ENCODE measurements at places on chromosomes 1 and 21.

GRCh38 chr1:184753608-184754475 lies 816 bp downstream of the EDEM3 start:
- peak; percentile 47 for DNase-seq

DNA sequence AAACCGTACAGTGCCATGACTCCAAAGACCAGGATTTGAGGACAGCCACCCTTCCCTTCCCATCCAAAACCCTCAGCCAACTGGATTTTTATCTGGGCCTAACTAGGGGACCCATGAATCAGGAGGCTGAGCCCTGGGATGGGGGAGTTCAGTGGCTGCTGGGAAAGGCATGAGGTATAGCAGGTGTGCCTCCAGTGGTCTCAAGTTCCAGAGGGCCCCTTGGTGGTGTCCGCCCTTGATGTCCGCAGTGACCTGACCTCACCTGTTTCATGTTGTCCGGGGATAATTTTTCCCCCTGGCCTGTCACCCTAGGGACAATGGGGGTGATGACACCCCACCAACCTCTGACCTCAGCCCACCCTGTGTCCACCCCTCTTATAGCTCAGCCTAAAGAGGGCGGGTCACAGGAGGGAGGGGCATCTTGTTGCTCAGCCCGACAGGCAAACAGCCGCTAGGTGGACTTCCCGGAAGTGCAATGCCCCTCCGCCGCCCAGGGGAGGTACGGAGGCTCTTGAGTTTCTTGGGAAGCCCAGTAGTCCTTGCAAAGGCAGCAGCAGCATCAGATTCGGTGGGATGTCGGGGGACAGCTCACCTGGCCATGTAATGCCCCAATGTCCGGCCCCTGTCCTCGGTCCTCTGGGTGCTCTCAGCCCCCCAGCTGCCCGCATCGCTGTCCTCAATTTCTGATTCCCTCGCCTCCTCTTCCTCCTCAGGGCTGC lies 13.8 kb upstream of the IL22RA1 start:
- DNase-seq = no peak

GRCh38 chr1:74953622-74954021 lies 180.6 kb upstream of the LHX8 start:
- no peak for DNase-seq

- no peak for DNase-seq
These were observed 490.8 kb upstream of the ADGRL4 start for GRCh38 chr1:79497193-79497773.

GRCh38 chr1:14826731-14827326 lies 228.3 kb downstream of the KAZN start:
- DNase-seq = no peak

GRCh38 chr1:29202053-29202452 lies 20.4 kb upstream of the SRSF4 start:
- no peak for DNase-seq

DNA sequence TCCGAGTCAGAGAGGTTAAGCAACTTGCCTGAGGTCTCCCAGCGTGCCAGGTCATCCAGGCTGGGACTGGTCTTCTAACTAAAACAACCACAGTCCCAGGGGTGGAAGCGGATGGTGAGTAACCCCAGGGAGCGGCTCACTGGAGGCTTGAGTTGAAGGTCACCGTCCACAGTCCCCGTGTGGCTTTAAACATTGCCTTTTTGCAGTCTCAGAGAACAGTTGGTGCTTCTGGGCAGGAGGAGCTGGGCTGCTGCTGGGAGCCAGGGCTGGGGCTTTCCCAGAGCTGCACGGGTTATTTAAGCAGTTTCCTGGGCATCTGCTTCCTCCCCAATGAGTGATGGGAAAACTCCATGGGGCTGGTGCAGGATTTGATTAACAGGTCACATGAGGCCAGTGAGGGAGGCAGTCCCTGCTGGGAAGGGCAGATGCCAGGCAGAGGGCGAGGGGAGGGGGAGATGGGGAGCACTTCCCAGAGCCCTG lies 12.3 kb downstream of the ARHGEF10L start:
- DNase-seq = no peak

DNA sequence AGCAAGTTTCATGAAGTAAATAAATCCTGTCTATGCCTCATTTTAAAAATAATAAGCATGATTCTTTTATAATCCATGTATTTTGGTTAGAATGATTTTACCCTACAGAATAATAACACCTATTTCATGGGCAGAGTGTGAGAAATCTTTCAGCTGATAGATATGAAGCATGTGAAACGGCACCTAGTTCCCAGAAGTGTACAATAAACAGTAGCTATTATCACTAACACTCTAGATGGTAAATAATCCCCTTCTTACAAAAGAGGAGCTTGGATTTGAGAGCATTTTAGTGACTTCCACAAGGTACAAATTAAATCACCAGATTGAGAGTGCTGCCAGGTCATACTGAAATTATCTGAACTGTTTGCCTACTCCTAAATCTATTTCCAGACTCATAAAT lies 95.3 kb upstream of the NRIP1 start:
- no peak for DNase-seq

GRCh38 chr1:208228026-208228425 lies 16.2 kb downstream of the PLXNA2 start:
- no peak for DNase-seq

- no peak for DNase-seq
These were observed 87.2 kb downstream of the HHAT start for GRCh38 chr1:210415846-210416448.

GRCh38 chr1:246951413-246951812 lies 19.7 kb upstream of the AHCTF1 start:
- no peak for DNase-seq

GRCh38 chr21:18070392-18070791 lies 174.2 kb upstream of the CHODL start:
- DNase-seq = no peak

- DNase-seq = peak; percentile 33
These were observed 18.3 kb upstream of the ARID1A start for GRCh38 chr1:26677306-26678115.

DNA sequence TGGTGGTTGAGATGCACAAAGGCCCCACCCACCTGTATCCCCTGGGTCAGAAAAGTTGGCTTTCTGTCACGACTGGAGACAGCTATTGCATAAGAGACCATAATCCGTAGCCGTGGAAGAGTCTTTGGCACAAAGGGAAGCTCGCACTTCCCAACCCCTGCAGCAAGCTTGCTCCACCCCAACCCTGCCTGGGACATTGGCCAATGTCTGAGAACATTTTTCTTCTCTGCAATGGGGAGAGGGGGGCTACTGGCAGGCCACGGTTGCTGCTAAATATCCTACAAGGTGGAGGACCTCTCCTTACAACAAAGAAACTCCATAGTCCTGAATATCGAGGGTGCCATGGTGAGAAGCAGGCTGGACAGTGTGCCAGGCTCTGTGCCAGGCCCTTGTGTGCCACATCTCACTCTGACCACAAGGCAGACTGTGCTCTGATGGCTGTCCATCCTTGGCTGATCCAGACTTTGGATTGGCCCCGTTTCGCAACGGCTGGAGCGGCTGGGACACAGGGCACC lies 104.1 kb downstream of the CSMD2 start:
- DNase-seq = no peak

- peak; percentile 2 for DNase-seq
These were observed 27.8 kb downstream of the DNM3 start for GRCh38 chr1:171869097-171869496.

GRCh38 chr1:25216123-25216522 lies 16.2 kb downstream of the SYF2 start:
- no peak for DNase-seq

- DNase-seq = no peak
These were observed 772 bp downstream of the SLC30A2 start for GRCh38 chr1:26044971-26045721.

GRCh38 chr1:161089251-161089924 lies at the start of gene NECTIN4:
Gene NECTIN4, minus strand, starts transcription at chr1:161089558. Its CDS starts 262 bp downstream, at chr1:161089296.
- DNase-seq = no peak

DNA sequence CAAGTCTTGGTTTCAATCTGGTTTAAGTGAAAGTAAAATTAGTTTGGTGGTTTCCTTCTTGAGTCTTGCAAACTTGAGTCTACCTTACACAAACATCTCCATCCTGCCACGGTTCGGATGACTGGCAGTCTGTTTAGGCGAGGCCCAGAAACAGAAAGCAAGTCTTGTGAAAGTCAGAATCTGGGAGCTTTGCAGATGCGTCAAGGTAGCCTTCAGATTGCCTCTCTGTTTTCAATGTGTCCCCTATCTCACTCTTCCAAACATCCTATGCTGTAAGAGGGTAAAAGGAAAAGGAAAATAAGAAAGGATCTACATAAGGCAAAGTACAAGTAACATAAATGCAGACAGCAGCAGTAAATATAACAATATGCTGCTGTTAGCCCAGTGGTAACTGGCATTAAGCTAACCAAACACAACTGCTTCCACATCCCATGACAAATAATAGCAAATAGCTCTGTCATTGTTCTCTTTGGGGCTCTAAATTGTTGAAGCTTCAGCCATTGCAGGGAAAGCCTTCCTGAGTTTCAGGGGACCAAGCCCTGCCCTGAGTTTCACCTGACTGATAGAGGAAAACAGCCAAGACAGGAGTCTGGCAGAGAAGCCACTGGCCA lies 26.2 kb upstream of the C1orf105 start:
- no peak for DNase-seq

GRCh38 chr1:234980645-234981396 lies 147.8 kb downstream of the TOMM20 start:
- DNase-seq = peak; percentile 18

DNA sequence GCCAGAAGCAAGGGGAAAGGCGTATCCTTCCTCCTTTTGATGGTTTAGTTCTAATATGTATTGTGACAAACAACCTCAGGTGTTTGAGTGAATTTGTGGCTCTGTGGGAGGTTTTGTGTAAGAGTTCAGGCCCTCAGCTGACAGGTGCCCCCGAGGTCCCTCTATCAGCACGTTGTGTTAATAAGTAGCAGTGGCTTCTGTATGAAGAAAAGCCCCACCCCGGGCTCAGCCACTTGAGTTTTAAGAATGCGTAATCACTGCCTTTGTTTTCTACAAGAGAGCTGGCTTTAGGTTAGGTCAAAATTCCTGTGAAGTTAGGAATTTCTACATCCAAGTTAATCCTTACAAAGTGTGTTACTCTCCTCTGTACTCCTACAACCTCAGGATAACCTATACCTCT lies 92.4 kb upstream of the PGBD5 start:
- DNase-seq = no peak

DNA sequence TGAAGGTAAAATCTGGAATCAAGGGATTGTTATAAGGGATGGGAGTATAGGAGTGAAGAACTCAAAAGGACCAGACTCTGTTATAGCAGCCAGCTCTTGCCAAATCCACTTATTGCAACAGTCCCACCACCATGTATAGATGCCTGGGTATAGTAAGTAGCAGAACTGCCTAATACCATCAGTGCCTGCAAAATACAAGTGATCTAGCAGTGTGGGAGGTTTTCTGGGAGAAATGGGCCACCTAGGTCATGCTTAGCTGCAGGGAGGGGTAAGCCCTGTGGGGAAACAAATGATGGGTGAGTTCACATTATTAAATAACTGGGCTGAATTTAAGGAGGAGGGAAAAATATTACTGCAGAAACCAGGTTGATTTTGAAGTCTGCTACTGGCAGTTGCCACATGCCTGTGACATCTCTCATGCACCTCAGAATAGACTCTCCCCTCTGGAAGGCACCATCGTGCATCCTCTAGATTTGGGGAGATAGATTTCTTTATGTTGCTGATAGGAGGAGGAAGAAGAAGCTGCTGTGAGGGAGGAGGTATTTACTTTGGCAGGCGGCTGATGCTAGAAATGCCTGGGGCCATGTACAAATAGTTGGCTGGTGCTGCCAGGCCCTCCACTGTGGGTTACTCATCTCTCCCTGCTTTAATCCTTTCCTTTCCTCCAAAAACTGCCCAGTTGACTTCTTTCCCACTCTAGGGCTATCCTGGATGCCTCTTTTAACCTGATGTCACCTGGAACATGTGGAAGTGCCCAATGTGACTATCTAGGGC lies 27.5 kb downstream of the HLX start:
- DNase-seq = no peak

DNA sequence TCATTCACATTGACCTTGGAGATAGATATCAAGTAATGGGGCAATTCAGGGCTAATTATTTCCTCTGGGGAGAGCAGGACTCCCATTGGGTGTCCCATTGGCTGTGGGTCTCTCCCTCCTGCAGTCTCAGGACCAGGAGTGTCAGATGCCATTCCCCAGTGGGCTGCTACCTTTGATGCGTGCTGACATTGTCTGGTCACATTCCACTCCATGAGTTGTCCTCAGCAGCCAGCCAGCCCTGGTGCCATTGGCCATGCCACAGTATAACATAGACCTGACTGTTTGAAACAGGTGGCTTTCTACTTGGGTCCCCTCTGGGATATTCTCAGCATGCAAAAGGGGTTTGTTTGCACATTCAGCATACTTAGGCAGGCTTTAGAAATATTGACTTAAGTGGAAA lies 118.5 kb downstream of the MRPS6 start:
- DNase-seq = no peak

GRCh38 chr1:198449261-198449660 lies 91.2 kb downstream of the ATP6V1G3 start:
- no peak for DNase-seq

- DNase-seq = no peak
These were observed 48.0 kb downstream of the DYRK1A start for GRCh38 chr21:37414292-37415253.

GRCh38 chr1:7008331-7008730 lies 223.1 kb downstream of the CAMTA1 start:
- no peak for DNase-seq

GRCh38 chr1:17539477-17540254 lies at the start of gene ARHGEF10L:
Gene ARHGEF10L, plus strand, starts transcription at chr1:17539698. Its CDS starts 40,898 bp downstream, at chr1:17580596.
- DNase-seq = no peak

GRCh38 chr1:68291688-68292384 lies 59.5 kb upstream of the WLS start:
- no peak for DNase-seq

DNA sequence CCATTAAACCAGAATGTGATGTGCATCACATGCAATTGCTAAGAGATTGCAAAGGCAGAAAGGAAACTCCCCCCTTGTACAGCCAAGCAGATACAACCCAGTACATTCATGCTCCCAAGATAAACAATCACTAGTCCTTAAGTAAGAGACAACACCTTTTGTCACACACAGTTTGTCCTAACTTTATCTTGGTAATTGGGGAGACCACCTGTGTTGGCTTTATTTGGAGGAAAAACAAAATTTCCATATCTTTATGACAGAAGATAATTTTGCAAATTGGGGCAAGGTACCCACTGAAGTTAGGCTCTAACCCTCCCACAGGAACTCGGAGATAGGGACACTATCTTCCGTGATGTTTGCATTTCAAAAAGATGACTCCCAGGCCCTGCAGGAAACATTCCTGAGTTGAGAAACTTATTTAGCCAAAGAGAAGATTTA lies 175.0 kb upstream of the TNR start:
- no peak for DNase-seq

Measured in nucleus accumbens (tissue), 56 donors.